ENCODE measurements at places on chromosomes 7 and 10. TPM values are rescaled to one million over a fixed set of nuclear protein-coding genes. Genes with fewer than 3 reads are reported as not detected.

DNA sequence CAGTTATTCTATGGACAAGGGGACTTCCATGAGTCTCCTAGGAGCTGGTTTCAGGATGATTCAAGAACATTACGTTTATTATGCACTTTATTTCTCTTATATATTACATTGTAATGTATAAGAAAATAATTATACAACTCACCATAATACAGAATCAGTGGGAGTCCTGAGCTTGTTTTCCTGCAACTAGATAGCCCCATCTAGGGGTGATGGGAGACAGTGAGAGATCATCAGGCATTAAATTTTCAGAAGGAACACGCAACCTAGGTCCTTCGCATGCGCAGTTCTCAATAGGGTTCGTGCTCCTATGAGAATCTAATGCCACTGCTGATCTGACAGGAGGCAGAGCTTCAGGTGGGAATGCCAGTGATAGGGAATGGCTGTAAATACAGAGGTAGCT, 137.9 kb downstream of the ANKRD30A start:
- DNase-seq = no peak

GRCh38 chr7:48245751-48246472, 74.7 kb downstream of the ABCA13 start:
- no peak for DNase-seq

DNA sequence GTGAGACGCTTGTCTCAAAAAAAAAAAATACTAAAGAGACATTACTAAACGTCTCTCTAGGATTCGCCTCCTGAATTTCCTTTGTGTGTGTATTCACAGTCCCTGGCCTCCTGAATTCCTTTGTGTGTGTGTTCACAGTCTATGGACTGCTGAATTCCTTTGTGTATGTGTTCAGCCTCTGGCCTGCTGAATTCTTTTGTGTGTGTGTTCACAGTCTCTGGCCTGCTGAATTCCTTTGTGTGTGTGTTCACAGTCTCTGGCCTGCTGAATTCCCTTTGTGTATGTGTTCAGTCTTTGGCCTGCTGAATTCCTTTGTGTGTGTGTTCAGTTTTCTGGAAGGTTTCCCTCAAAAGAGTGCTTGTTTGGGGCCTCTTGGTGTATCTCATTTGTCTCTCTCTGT, 8.2 kb downstream of the BMS1 start:
- DNase-seq = no peak

ZNF273 gene
- 6.6 TPM for total RNA-seq

ADGRA1 gene
- not detected for total RNA-seq

CELF2 gene
- 0.66 TPM for total RNA-seq

Measured in HCT116 (cell line).